ENCODE measurements at places on chromosomes 16 and 17.

DNA sequence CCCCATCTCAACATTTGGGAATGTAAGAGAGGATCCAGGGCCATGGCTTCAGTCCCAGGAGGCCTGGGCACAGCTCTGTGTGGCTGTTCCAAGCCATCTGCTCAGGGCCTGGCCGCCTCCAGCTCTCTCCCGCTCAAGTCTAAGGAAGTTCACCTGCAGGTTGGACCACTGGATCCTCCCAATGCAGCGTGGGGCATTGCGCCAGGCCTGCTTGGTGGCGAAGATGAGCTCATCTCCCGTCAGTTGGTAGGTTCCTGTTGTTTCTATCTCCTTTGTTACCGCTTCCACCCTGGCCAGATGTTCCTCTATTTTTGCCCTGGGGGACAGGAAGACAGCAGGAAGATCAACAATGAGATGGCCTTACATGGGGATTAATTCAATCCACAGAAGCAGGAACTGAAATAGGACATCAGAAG, 17.5 kb downstream of the NOS2 start:
- DNase-seq: no peak

DNA sequence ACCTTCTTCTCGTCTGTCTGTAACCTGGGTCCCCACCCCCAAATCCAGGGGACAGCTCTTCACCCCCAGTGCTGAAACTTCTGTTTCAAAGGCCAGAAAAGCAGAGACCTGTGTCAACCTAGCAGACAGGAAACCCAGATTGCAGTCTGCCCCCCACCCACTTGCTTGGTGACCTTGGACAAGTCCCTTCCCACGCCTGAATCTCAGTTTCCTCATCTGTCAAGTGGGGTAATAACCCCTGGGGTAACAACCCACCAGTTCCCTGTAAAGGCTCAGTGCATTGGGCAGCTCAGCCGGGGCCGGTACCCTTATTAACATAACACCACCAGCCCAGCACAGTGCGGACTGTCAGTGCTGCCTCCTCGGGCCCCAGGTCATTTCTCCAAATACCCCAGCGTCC, 1.3 kb downstream of the STX1B start:
- DNase-seq: no peak

DNA sequence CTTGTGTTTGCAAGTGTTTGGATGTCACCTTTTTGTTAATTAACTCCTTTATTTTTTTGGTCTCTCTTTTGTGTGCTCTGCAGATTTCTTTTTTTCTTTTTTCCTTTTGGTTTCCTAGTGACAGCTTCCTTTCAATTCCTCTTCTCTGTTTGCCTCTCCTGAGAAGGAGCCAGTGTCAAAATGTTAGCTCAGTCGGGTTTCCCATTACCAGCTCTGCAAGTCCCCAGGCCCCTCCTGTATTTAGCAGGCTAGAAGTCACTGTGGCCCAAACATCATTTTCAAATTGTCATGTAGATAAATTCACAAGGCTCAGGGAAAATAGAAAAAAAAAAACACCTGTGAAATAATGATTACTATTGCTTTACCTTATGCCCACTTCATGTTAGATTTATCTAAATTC, 1621.6 kb downstream of the CDH8 start:
- DNase-seq: no peak

GRCh38 chr16:51876601-51876875, 670.4 kb downstream of the TOX3 start:
- no peak for DNase-seq

DNA sequence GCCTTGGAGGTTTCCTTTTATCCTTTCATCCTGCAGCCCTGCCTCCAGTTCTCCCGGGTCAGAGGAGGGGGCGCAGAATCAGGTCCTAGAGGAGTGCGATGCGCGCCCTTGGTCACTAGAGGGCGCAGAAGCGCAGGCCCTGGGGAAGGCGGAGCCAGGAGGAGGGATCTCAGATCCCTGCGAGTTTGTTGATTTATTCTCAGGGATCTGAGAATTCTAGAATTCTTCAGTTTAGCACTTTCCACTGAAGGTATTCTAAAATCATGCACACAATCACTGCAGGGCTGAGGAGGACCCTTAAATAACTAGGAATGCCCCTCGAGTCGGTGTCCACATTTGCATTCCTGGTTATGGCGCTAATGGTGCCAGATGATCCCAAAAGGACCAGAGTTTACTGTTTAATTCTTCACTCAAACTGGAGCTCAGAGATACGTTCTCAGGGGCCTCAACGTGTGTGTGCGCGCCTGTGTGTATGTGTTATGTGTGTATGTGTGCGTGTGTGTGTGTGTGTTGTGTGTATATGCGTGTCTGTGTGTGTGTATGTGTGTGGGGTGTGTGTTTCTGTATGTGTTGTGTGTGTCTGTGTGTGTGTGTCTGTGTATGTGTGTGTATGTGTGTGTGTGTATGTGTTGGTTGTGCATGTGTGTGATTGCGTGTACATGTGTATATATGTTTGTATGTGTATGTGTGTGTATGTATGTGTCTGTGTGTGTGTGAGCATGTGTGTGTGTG, 6.9 kb upstream of the ELAC2 start:
- peak; percentile 57 for DNase-seq

DNA sequence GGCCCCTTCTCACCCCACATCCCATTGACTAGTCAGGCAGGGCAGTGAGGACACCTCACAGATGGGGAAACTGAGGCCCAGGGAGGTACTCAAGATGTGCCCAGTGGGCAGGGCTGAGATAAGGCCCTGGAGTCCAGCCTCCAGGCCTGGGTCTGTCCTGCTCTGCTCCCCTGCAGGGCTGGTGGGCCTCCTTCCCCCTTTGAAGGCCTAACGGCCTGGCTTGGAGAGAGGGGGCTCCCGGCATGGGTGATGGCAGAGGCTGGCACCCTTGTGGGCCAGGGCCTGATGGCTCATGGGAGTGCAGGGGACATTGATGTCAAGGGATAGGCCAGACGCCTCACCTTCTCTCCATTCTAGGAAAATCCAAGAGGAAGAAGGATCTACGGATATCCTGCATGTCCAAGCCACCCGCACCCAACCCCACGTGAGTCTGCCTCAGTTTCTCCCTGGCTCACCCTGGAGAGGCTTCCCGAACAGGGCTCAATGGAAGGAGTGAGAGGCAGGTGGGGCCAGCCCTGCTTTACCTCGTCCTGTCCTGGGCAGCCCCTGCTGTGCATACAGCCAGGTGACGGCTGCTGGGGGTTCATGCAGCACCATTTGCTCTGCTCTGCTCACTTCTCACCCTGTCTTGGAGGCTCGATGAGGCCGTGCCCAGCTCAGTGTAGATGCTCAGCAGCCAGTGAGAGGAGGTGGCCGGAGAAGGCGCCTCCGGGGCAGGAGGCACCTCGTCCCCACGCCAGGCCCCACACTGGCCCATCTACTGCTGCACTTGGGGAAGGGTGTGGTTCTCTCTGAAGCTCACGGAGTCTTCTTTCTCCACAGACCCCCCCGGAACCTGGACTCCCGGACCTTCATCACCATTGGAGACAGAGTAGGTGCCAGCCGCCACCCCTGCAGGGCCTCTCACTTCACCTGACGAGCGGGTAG, 13.8 kb downstream of the MAP2K3 start:
- no peak for DNase-seq

DNA sequence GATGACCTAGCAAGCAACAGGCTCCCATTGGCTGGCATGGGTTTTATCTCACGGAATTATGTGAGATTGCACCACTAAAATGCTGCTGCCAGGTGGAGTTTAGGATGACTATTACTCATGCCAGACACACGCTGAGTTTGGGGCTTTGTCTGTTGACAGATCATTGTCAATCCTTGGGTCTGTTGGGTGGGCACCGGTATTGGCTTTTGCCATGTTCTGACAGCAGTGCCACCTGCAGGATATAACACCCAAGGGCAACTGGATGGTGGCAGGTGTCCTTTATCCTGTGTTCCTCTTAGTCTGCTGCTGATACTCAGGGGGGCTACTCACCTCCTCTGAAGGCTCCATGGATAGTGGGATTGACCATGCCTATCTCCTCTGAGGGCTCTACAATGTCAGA, 221.6 kb upstream of the DYNLRB2 start:
- DNase-seq: no peak

- DNase-seq: no peak
These were observed 19.3 kb downstream of the CRISPLD2 start for GRCh38 chr16:84839054-84839453.

DNA sequence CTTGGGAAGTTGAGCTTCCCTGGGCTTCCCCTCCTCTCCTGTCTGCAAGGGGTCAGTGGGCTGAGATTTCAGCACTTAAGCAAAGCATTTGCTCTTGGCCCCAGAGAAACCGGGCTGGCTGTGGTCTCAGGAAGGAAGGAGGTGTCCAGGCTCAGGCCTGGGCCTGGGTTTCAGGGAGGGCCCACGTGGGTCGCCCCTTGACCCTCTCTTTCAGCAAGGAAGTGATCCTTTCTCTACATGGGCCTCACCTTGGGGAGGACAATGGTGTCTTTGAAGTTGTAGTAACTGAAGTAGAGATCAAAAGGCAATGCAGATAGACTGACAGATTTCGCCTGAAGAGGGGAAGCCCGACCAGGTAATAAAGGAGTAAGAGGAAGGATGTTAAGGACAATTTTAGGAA, 2.7 kb downstream of the NOD2 start:
- DNase-seq: no peak

DNA sequence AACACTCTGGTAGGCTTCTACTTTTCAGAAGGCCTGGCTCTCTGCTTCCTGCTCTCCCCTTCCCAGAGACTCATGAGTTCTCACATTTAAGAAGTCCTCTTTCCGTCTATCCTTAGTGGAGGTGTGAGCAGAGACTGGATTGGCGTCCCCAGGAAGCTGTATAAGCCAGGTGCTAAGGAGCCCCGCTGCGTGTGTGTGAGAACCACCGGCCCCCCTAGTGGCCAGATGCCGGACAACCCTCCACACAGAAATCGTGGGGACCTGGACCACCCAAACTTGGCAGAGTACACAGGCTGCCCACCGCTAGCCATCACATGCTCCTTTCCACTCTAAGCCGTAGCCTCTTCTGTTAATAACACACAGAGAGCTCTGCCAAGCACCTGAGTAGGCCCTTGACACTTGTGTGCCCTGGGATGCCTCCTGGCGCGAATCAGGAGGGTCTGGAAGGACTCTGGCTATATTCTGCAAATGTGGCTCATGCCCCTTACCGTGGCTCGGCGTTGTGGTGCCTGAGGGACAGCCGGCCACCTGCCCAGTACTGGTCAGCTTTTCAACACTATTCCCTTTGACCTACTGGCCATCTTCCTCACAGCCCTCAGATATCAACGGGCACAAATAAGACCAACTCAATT, 13.9 kb downstream of the CYB5D2 start:
- DNase-seq: peak; percentile 32

DNA sequence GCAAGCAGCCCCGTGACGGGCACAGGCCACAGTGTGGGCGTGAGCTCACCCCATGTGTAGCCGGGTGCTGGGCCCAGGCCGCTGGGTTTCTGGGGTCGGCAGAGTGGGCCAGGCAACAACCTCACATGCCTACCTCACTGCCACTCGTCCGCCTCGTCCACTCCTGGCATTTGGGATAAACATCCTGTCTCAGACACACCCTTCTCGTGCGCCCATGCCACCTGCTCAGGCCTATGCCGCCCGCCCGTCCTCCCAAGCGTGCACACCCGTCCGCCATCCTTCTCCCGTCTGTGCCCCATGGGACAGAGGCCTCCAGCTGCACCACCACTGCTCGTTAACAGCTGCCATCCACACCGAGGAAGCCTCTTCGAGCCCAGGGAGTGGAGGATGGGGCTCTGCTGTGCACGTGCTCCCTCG, 64.3 kb downstream of the KLHDC4 start:
- no peak for DNase-seq

- peak; percentile 70 for DNase-seq
These were observed 45.4 kb downstream of the CLEC19A start for GRCh38 chr16:19330841-19331397.

DNA sequence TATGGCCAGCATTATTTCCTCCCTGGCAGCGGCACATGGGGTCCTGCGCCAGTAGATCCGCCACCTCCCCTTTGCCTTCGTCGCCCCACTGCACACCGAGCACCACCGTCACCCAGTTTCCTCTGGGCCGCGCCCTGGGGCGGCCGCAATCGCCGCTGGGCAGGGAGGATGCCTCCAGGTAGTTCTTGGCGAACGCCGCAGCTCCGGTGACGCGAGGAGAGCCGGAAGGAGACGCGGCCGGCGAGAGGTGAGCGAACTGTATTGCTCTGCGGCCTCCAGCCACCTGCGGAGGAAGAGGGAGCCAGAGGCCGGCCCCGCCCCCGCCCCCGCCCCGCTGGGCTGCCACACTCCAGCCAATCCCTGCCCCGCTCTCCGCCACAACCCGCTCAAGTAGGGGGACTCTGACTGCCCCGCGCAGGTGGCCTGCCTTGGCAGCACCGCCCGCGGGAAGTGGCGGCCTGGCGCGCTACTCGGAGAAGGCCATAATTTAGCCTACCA, 11.8 kb upstream of the SLFN13 start:
- peak; percentile 43 for DNase-seq

Measured in NCI-H1092 treated with DMSO at 0.1 percent for 48 hours (cell line).